IPS DF 6.9 (cell line): ENCODE measurements at places on chromosomes 12 and 14.
A peak's percentile ranks its signal among the peaks of the same experiment; 100 is the strongest.

GRCh38 chr14:62943202-62943601 lies 102.1 kb downstream of the KCNH5 start:
- no peak for DNase-seq

GRCh38 chr12:31728289-31728916 lies 418 bp downstream of the AMN1 start:
- no peak for DNase-seq

DNA sequence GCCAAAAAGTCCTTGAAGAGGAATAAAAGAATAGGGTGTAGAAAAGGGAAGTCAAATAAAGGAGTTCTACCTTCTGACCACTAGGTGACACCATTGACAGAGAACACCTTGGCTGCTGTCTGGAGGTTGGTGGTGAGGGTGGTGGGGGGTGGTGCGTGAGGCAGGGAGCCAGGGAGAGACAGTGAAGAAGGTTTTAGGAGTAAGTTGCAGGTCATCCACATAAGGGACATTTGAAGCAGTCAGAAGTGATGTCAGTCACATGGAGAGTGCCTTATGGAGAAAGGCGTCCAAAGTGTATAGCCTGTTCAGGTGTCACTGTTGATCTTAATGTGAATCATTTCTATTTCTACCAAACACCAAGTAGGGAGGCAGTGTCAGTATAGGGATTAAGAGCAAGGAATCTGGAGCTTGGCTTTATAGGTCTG lies 279.3 kb upstream of the DDHD1 start:
- DNase-seq = peak; percentile 54

DNA sequence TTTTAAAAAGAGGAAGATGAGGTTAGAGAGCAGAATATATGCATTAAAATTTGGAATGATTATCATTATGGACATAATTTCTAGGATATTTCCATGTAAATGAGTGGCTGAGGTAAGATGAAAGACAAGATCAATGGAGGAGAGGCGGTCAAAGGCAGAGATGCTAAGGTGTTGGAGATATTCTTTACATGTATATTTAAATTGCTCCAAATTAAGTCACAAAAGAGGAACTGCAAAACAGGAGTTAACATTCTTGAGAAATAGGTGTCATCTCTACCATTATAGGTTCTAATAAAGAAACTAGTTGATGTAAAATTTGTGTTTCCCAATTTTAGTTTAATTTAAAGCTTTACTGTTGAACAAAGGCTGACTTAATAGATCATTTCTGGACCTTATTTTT lies 268.5 kb upstream of the PPFIA2 start:
- DNase-seq = no peak

GRCh38 chr12:111450676-111451075 lies 45.0 kb downstream of the SH2B3 start:
- DNase-seq = no peak

DNA sequence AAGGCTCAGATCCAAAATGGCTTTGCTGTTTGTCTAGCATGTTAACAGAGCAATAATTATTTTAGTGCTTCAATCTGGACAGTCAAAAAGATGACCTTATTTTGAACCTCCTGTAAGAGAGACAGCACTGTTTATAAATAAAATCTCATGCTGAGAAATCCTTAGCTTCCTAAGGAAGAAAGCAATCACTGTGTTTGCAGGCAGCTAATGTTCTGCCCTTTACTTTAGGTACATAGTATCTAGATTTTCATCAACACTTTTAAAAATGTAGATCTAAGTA lies 105.3 kb downstream of the PRKD1 start:
- no peak for DNase-seq

- no peak for DNase-seq
Observed at GRCh38 chr12:29147731-29148595, 1.1 kb upstream of the FAR2 start.

DNA sequence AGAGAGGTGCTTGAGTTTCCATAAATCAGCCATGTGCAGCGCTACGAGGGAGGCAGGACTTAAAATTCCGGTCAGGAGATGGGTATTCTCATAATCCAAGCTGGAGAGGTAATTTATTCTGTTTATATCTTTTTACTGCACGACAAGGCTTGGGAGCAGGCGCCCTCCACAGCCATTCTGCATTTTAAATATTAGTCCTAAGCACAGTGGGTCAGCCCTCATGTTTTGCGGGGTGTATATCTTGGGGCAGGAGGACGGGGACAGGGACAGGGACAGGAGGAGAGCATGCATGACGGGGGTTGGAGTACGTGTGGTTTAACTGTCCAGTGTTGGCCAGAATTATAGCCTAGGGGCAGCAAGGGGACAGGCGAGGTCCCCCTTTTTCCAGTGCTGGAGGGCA lies 14.5 kb downstream of the LHX5 start:
- no peak for DNase-seq

GRCh38 chr12:128951448-128951847 lies 98.2 kb downstream of the GLT1D1 start:
- no peak for DNase-seq

DNA sequence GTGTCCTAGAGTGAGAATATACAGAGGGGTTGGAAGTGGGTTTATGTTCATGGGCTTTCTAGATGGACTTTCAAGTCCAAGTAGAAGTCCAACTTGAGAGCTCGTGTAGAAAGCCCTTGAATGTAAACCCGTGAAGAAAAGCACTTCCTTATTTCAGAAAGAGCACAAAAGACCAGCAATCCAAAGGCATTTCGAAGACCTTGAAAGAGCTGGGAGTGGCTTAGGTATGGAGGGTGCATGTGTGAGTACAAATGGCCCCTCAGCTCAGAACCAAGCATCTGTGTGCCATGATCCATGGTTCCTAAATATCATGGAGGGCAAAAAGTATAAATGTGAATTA lies 160.7 kb downstream of the ETV6 start:
- DNase-seq = no peak

DNA sequence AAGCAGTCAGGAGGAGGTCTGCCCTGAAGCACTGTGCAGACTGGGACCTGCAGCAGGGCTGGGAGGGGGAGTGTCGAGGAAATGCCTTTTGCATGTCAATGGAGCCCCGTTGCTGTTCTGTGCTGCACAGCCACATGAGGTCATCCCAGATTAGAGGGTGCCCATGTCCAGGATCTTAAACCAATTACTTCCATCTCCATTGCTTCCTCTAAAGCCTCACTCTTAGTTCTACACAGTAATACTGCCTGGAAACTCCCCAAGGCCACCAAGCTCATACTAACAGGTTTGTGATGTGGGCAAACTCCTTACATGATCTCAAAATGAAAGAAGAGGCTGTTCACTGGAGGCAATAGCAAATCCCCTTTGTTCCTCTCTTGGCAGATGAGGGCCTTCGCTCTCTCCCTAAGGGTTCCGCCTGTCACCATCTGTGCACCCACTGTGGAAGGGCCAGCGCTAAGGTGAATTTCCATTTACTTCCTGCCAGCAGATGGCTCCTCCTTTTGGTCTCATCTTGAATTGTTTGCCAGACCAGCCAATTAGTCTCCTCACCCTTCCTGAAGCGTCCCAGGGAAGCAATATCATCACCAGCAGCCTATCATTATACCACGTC lies 35.4 kb upstream of the LTA4H start:
- DNase-seq = no peak

DNA sequence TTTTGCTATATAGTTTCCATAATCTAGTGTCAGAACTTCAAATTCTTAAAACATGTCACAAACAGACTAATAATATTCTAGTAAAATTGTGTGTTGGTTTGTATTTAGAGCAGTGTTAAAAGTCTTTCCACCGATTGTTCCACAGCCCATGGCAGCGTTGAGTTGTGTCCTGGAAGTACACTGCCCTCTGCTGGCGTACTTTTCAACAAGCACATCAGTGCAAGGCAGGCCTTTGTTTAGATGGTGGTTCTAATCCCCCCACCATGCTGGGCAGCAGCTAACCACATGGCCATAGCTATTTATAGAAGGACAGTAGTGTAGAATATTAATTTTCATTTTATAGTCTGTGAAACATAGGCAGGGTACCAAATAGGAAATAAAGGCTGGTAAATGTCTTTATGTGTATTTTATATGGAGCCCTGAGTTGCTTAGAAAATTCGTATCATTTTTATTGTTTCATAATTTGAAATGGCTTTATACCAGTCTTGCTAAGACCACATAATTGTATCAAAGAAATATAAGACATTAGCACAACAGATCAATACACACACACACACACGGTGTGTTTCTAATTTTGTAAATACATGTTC lies 235.4 kb downstream of the SEC23A start:
- peak; percentile 84 for DNase-seq

GRCh38 chr12:7150841-7151240 lies 20.7 kb downstream of the CLSTN3 start:
- DNase-seq = no peak

GRCh38 chr14:76115010-76115422 lies 36.7 kb upstream of the GPATCH2L start:
- DNase-seq = no peak

GRCh38 chr14:99628887-99629618 lies 15.9 kb upstream of the HHIPL1 start:
- DNase-seq = no peak

GRCh38 chr12:5022025-5022424 lies 21.7 kb upstream of the KCNA5 start:
- DNase-seq = no peak

DNA sequence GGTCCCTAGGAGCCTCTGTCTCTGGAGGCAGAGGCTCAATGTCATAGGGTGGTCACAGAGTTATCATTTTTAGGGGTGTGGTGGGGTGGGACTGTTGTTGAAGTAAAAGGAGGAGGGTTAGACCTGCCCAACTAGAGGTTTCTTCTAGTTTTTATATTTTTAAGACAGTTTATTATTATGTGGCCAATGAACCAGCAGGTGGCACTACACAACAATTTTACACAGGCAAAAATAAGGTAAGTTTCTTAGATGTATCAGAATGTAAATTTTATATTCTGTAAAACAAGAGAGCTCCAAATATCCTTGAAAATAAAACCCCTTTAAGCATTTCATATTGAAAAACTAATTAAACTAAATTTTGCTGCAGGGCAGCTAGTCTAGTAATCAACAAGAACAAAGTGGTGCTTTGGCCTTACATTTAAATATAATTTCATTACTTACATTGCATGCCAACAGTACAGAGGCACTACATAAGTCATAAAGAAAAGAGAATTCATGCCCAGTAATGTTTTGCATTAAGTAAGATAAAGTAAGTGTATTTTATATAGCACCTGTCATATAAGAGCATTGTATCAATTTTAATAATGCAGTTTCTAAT lies 22.2 kb upstream of the OVCH1 start:
- DNase-seq = peak; percentile 18

DNA sequence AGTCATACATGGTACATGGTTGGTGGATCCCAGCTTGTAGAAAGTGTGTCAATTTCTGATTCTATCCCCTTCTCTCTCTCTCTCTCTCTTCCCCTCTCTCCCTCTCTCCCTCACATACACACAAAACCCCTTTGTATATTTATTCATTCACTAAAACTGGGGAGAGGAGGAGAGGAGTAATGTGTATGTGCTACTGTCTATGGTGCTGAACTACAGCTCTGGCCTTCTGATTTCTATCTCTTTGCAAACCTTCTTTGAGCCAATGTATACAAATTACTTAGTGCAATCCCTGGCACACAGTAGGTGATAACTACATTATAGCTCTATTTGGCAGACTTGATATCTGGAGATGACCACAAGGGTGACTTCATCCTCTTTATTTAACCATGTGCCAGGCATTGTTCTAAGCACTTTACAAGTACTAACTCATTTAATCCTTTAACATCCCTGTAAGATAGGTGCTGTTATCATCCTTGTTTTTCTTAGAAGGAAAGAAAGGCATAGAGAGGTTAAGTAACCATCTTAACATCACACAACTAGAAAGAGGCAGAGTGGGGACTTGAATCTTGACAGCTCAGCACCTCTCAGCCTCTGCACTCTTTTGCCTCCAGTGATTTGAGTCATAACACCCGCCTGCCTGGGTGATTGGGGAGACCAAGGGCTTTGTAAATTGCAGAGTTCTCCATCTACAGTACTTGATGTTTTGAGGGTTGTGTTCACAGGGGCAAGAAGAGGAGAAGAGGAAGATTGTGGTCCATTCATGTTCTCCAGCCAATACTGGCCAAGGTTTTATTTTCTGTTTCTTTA lies 21.3 kb downstream of the RPH3A start:
- DNase-seq = no peak

GRCh38 chr14:66420251-66421006 lies 65.7 kb upstream of the CCDC196 start:
- DNase-seq = no peak

DNA sequence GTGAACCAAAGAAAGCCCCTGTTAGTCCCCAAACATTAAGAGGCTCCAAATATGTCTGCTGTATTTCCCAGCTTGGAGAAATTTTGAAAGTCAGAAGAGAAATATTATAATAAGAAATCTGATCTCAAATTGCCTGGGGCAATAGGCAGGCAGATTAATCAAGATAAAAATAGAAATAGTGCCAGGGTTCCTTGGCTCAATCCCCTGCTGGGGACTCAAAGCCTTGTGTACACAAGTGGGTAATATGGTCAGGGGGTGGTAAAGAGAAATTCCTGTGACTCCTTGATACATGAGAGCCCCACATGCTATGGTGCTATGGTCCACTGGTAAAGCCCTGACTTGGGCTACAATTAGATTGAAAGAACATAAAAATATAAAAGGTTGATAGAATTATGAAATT lies 41.3 kb upstream of the ARID2 start:
- no peak for DNase-seq

GRCh38 chr12:102638777-102639176 lies 158.4 kb upstream of the IGF1 start:
- DNase-seq = no peak

DNA sequence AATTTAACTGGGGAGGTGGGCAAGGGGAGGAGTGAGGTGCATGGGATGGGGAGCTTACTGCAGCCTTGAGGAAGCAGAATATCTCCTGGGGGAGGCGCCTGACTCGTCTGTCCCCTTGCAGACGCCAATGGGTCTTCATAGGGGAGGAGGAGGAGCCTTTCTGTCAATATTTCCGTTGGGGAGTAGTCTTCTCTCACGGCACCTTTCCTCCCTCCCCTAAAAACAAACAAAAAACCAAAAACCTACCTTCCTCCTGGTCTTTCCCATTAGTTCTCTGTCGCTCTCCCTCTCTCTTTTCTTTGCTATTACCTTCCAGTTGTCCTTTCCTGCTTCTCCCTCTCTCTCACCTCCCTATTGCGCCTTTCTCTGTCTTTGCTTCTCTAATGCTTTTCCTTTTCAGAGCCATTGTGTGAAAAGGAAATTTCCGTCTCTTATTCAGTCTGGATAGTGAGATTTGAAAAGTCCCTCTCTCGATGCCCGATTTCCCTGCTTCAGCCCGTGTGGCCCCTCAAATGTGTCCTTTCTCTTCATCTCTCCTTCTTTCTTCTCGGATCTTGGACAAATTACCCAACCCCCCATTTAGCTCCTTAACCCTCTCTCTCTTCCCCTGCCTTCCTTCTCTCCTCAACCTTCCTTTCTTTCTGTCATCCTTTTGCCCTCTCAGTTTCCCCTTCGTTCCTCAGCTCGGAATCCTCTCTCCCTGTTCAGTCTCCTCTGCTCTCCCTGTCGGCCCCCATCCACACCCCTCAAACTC lies 5.9 kb downstream of the GPR84 start:
- DNase-seq = no peak

GRCh38 chr12:13177373-13177772 lies 19.2 kb upstream of the EMP1 start:
- DNase-seq = no peak

DNA sequence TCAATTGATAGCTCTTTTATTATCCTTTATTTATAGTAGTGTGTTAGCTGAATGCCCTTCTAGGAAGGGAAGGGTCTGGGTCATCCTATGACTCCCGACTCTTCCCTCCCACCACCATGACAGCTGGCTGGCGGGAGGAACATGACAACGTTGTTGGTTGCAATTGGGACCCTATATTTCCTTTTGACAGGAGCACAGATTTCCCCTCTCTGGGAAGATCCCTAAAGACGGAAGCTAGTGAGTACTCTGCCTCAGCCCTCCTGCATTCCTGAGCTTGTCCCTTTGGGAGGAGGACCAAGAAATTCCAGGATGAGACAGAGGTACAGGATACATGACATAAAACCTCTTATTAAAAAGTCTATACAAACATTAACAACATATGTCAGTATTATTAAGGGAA lies 485.4 kb downstream of the NAV3 start:
- DNase-seq = no peak
